ENCODE measurements at places on chromosomes 11 and 22. TPM values are rescaled to one million over a fixed set of nuclear protein-coding genes. Genes with fewer than 3 reads are reported as not detected.

GRCh38 chr22:49951000-49951677 is 9.4 kb upstream of the PIM3 start:
- DNase-seq, result no peak

DNA sequence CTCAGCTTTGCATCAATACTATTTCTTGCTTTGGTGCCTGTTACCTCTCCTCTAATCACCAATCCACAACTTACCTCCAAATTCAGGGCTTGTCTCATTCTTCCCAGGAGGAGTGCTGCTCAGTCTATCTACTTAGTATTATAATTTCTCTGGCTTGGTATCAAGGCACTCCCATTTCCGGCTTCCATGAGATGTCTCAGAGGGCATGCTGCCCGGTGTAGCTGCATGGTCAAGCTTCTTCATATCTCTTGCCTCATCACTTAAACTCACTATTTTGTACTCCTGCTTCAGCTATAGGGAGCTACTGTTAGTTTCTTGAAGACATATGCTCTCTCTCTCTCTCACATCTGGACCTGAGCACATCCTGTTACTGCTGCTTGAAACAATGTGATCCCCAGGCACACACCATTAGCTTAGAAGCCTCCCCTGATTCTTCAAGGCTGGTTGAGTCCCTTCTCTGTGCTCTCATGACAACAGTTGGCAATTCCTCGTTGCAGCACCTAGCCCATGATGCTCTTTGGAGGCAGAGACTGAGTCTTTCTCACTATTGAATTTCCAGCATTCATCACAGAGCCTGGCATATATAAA is 182.8 kb upstream of the SYN3 start:
- DNase-seq, result no peak

DNA sequence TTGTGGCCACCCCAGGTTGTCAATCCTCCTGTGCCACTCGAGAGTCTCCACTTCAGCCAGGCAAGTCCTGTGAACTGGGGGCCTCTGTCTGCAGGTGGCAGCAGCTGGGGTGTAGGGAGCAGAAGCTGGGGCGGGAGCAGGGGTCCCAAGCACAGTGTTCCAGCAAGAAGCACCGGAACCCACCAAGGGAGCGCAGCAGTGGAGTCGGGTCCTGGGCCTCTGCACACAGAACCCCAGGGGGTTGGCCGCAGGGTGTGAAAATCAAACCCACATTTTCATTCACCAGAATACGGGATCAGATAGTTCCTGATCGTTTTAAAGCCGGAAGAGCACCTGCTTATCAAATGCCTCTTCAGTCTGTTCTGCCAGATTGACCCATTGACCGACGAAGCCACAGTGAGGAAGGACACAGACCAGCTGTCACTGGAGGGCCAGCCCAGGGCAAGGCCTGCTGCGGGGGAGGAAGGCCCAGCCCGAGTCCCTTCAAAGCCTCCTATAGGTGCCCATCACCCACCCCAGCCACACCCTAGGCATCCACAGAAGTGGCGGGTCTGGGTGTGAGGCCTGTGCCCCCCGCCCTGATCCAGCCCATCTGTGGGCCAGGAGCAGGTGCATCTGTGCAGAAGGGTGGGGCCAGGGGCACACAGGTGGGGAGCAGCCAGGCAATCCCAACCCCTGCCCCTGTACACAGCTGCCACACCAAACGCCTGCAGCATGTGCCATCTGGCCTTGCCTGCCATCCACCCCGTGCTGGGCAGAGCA is 34.1 kb downstream of the RSPH14 start:
- DNase-seq, result no peak

DNA sequence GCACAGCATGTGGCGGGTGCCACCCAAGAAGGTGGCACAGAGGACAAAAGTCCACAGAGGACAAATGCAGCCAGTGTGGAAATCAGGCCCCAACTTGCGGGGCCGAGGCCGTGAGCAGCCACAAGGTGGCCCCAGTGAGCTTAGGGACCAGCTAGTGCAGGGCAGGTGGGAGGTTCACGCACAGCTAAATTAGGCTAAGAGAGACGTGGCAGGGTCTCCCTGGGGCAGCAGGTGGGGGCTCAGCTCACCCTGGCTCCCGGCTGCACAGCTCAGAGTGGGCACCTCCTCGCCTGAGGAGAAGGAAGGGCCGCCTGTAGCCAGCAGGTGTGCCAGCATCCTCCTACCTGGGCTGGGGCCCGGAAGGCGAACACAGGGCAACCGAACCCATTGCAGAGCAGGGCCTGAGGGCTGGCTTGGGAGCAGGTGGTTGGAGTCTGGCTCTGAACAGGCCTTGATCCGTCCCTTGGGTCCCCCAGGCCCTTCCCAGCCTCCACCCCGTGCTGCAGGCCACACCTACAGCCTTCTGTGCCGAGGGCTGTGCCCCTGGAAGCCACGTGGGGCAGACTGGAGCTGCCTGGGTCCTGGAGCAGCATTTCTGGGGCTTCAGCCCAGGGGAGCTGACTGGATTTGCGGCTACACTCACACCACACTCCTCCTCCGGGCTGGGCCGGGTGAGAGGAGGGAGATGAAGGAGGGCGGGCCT is 26.1 kb upstream of the CELSR1 start:
- DNase-seq, result no peak

DNA sequence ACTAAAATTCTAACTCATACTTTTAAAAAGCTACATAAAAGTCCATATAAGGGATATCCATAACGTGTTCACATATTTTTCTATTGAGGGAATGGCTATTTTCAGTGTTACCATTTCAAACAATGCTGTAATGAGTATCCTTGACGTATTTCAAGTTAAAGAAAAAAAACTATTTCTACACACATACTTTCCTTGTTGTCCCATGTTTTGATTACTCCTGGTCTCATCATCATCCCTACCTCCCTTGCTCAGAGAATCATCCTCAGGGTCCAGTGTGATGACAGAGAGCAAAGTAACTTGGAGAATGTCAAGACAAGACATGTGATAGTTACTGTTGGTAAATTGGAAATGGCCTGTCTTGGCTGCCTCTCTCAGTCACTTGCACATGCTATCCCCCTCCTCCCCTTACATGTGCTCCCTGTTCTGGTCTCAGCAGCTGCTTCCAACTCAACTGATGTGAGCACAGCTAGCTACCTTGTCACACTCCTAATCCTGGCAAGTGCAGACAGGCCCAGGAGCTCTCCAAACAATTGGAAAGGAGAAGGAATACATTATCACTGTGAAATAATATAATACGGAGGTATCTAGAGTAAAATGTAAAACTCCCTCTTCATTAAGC is 21.8 kb downstream of the NUMA1 start:
- no peak for DNase-seq

- no peak for DNase-seq
These were observed 982.2 kb downstream of the BRD1 start for GRCh38 chr22:48845356-48845936.

- DNase-seq, result no peak
These were observed 15.1 kb upstream of the EFCAB6 start for GRCh38 chr22:43827003-43827735.

DNA sequence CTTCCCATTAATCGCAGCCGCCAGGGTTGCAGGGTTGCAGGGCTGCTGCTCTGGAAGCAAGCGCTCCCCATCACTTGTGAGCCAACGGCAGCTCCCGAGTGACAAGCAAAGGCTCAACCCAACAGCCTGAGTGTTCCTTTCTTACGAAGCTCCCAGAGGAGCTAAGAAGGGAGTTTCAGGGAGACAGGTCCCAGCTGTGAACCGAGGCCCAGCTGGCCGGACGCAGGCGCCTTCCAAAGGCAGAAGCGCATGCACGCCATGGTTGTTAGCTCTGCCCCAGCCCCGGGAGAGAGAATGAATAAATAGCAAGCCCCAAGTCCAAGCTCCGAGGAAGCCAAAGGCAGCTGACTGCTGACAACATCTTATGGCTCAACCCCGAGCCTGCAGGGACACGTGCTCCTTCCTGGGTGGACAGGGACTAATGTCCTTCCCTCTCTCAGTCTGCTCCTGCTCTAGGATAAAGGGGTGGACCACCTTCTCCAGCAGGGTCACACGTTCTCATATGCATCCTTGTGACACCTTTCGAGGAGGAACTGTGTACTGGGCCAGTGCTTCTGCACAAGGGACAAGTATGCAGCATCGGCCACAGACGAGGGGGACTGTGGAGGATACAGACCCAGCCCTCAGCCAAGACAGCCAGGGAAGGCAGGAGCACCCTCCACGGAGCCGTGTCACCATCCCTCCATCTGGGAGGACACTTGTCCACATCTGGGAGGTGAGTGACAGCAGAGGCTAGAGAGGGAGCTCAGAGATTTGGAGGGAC is 29.9 kb downstream of the SHANK2 start:
- DNase-seq, result no peak

DNA sequence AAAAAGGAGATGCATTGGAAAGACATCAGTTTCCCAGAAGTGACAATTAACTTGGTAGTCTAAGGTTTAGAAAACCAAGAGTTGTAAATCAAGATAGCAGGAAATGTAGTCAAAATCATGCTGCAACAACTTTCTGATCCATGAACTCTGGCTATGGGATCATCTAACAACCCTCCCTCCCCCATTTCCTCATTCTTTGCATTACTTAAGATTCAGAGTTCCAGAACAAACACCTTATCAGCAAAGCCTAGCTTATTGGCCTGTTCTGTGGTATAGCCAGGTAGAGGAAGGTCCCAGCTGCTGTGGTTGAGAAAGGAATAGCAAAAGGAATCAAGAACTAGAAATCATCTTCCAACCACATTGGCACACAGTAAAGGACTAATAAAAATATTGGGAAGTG is 651.1 kb downstream of the METTL15 start:
- no peak for DNase-seq

GRCh38 chr22:35457729-35458546 is 58.0 kb downstream of the MCM5 start:
- DNase-seq, result no peak

- no peak for DNase-seq
These were observed 15.4 kb downstream of the SHANK2 start for GRCh38 chr11:71236836-71237475.

DNA sequence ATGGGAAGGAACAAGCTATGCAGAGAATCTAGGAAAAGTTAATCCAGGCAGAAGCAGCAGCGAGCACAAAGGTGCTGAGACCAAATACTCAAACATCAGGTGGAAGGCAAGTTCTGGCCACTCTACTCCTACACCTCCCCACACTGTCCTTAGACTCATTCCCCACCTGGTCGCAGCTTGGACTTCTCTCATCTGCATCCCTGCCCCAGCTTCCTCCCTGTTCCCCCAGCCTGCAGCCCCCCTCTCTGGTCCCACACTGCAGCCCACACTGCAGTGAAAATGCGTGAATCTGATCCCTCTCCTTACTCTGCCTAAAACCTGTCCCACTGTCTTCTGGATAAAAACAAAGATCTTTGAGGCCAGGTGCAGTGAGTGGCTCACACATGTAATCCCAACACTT is 9.1 kb downstream of the TPBGL start:
- no peak for DNase-seq

DNA sequence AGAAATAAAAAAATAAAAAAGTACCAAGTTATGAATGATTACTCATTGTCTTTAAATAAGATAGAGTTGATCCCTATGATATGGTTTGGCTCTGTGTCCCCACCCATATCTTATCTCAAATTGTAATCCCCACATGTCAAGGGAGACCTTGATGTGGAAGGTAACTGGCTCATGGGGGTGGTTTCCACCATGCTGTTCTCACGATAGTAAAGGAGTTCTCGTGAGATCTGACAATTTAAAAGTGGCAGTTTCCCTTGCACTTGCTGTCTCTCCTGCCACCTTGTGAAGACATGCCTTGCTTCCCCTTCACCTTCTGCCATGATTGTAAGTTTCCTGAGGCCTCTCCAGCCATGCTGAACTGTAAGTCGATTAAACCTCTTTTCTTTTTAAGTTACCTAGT is 18.8 kb downstream of the QSER1 start:
- no peak for DNase-seq

DNA sequence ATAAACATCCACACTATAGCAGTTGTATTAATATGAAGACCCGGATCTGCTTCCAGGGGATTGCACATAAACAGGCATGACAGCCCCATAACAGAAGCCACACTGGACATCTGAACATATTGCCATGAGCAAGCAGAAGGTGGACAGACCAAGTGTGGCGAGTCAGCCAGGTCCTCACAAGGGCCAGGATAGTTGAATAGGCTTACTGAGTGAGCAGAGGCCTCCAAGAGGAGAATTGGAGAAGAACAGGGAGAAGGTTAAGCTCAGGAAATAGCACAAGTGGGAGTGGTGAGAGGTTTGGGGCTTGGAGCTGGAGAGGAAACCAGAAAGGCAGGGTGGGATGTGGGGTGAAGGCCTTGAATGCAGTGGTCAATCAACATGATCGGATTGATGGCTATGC is 10.8 kb downstream of the SLC35C1 start:
- DNase-seq, result no peak

DNA sequence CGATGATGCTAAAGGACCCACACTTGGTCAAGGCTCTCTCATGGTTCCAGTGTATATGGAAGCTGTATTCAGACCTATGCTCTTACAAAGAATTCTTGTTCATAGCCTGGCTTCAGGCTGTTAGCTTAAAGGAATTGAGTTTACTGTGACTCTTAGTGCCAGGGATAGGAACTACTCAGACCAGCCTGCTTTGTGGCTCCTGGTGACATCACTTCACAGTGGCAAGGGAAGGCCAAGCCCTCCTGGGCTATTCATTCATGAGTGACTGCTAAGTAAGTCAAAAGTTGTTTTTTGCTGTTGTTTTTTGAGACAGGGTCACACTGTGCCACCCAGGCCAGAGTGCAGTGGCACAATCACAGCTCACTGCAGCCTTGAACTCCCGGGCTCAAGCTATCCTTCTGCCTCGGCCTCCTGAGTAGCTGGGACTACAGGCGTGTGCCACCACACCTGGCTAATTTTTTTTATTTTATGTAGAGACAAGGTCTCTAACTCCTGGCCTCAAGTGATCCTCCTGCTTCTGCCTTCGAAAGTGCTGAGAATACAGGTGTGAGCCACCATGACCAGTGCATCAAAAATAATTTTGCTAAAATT is 9.6 kb downstream of the ART5 start:
- DNase-seq, result no peak

DNA sequence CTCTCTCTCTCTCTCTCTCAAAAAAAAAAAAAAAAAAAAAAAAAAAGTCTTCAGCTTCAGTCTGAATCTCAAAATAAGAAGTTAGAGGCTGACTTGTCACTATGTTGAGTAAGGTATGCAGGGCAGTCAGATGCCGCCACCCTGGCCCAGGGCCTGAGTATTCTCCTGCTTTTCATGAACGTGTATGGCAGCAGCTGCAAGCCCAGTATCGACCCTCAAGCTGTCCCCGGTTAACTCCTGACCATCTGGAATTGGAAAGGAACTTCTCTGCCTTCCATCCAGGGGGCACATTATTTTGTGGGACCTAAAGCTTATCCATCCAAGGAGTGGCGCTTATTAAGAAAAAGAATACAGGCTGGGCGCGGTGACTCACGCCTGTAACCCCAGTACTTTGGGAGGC is 11.4 kb downstream of the MRGPRD start:
- no peak for DNase-seq

GRCh38 chr11:45025716-45026492 is 75.2 kb upstream of the TP53I11 start:
- no peak for DNase-seq

- DNase-seq, result no peak
These were observed 57.1 kb downstream of the FAM181B start for GRCh38 chr11:82676483-82677094.

ACCS gene
- polyA plus RNA-seq, result 43.6 TPM

TMEM191C gene
- polyA plus RNA-seq, result 1.4 TPM

CRYAB gene
- polyA plus RNA-seq, result 81.1 TPM

TMEM121B gene
- 0.90 TPM for polyA plus RNA-seq

HTATIP2 gene
- polyA plus RNA-seq, result 3.0 TPM

NRIP3 gene
- polyA plus RNA-seq, result 1.1 TPM

GSTT2B gene
- polyA plus RNA-seq, result 16.1 TPM

C11orf16 gene
- polyA plus RNA-seq, result 0.47 TPM

ETS1 gene
- polyA plus RNA-seq, result 84.2 TPM

SERHL2 gene
- polyA plus RNA-seq, result 6.6 TPM

SYNGR1 gene
- polyA plus RNA-seq, result 23.7 TPM
